ENCODE measurements at places on chromosomes 7 and 10. TPM values are rescaled to one million over a fixed set of nuclear protein-coding genes. Genes with fewer than 3 reads are reported as not detected.

Gene BICC1
- polyA plus RNA-seq: 7.6 TPM

Gene GPR146
- polyA plus RNA-seq: not detected

Gene PTPRZ1
- polyA plus RNA-seq: 11.8 TPM

Gene SPDYE11
- polyA plus RNA-seq: 0.48 TPM

Gene PODXL
- polyA plus RNA-seq: 4.5 TPM

Gene UNC5B
- polyA plus RNA-seq: 2.0 TPM

Gene PCLO
- 25.5 TPM for polyA plus RNA-seq

Gene PLEKHS1
- not detected for polyA plus RNA-seq

Gene DBF4
- 14.9 TPM for polyA plus RNA-seq

Gene COA1
- 157 TPM for polyA plus RNA-seq

Gene TMEM213
- not detected for polyA plus RNA-seq

Gene GNGT1
- not detected for polyA plus RNA-seq

Gene COBL
- polyA plus RNA-seq: 0.12 TPM

Gene AUTS2
- polyA plus RNA-seq: 124 TPM

Gene LBX1
- polyA plus RNA-seq: not detected

Gene MUC3A
- polyA plus RNA-seq: not detected

Gene PIK3AP1
- not detected for polyA plus RNA-seq

Gene FGFBP3
- polyA plus RNA-seq: 35.9 TPM

Gene WNT16
- polyA plus RNA-seq: not detected

Gene EXOSC1
- 33.5 TPM for polyA plus RNA-seq

Gene H2BK1
- not detected for polyA plus RNA-seq

Gene AKR1C8
- 0.54 TPM for polyA plus RNA-seq

Gene NPSR1
- not detected for polyA plus RNA-seq

Gene MYPN
- polyA plus RNA-seq: not detected

Gene NCOA4
- 131 TPM for polyA plus RNA-seq

Gene PLPP4
- 8.3 TPM for polyA plus RNA-seq

Gene DGKB
- 0.76 TPM for polyA plus RNA-seq

Gene PSD
- 68.8 TPM for polyA plus RNA-seq

Gene FAM131B
- polyA plus RNA-seq: 45.9 TPM

Gene BAIAP2L1
- not detected for polyA plus RNA-seq

Gene TBC1D12
- 27.9 TPM for polyA plus RNA-seq

Gene ANKRD30A
- polyA plus RNA-seq: not detected

Gene LOXL4
- not detected for polyA plus RNA-seq

Gene PRSS2
- polyA plus RNA-seq: not detected

Gene C7orf57
- polyA plus RNA-seq: not detected

Gene STK17A
- 6.9 TPM for polyA plus RNA-seq

Gene TRIM73
- 15.2 TPM for polyA plus RNA-seq

Gene MKX
- not detected for polyA plus RNA-seq

Gene PARP12
- polyA plus RNA-seq: not detected

Gene NOS3
- not detected for polyA plus RNA-seq

Gene CDK1
- 4.5 TPM for polyA plus RNA-seq

Gene OR13A1
- 0.32 TPM for polyA plus RNA-seq

Gene TOMM7
- 241 TPM for polyA plus RNA-seq

Gene SLC29A3
- 3.6 TPM for polyA plus RNA-seq

Gene TUBB8
- polyA plus RNA-seq: 0.69 TPM

Gene SLC13A1
- not detected for polyA plus RNA-seq

Gene LYZL1
- not detected for polyA plus RNA-seq

Gene SEMA4G
- polyA plus RNA-seq: 1.7 TPM

Gene PAX4
- not detected for polyA plus RNA-seq

Gene OPN4
- not detected for polyA plus RNA-seq

Gene FIS1
- 339 TPM for polyA plus RNA-seq

Gene INHBA
- 0.30 TPM for polyA plus RNA-seq
